ENCODE measurements at places on chromosomes 2 and 18. TPM values are rescaled to one million over a fixed set of nuclear protein-coding genes. Genes with fewer than 3 reads are reported as not detected.

DNA sequence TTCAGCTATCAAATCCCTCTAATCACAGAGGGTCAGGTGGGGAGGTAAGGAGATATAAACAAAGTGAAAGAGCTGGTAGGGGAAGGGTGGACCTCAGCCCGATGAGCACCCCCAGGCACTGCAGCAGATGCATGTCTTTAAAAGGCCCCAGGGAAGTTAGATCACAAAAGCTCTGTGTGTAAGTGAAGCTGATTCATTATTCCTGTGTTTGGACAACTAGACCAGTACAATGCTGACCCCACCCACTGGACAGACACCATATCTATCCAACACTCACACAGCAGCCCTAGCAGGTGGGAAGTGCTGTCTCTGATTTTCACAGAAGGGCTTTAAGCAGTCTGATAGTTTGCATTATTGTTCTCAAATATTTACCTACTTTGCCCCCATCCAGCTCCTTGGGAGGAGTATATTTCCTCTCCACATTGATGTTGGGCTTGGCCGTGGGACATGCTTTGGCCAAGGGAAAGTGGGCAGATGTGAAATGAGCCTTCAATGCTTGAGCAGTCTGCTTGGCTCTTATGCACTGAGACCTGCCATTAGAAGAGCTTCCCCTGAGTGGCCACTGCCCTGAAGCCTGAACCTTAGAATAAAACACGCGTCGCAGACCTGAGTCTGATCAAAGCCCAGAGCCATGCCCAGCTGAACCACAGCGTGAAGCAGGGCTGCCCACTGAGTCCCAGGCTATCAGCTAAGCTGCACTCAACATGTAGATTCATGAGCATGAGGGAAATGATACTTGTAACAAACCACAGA is 111.4 kb downstream of the COPS8 start:
- DNase-seq: no peak
- H3K4me3 ChIP-seq: no peak overlapping the region
- H3K36me3 ChIP-seq: no peaks in the 10 kb centered on the region
- no peaks in the 10 kb centered on the region for H3K4me1 ChIP-seq
- peaks cover 8% of the 10 kb centered on the region for H3K27me3 ChIP-seq
- no peak overlapping the region for H3K27ac ChIP-seq

- peaks cover 5% of the 10 kb centered on the region for H3K4me1 ChIP-seq
- no peaks in the 10 kb centered on the region for H3K36me3 ChIP-seq
- peak within 1 kb of the TSS; percentile 38 for H3K4me3 ChIP-seq
- DNase-seq: peak; percentile 85
Observed at GRCh38 chr2:229714080-229714735, at the start of gene DNER. Gene DNER (minus strand): TSS chr2:229714555. CDS start chr2:229714423, 132 bp downstream.

Gene SLC23A3
- total RNA-seq: 1.8 TPM

Gene CACNB4
- total RNA-seq: 0.31 TPM

DNA sequence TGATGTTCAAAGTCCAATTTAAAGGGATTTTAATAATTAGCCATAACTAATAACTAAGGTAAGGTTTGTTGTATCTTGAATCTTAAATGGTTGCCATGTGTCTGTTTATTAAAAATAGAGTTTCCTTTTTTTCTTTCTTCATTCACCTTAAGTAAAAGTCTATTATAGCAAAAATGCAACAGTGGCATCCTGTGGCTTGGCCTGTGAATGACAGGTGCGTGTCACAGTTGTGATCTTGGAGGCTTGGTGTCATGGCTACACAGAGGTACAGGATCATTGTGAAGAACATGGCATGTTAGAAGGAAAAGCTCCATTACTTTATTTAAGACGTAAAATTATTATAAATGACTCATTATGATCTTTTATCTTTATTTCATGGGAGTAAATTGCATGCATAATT is 246.1 kb downstream of the BCL2 start:
- no peak overlapping the region for H3K4me3 ChIP-seq
- peaks cover 33% of the 10 kb centered on the region for H3K27me3 ChIP-seq
- H3K36me3 ChIP-seq: no peaks in the 10 kb centered on the region
- DNase-seq: peak; percentile 73
- H3K4me1 ChIP-seq: peaks cover 9% of the 10 kb centered on the region
- no peak overlapping the region for H3K27ac ChIP-seq

All from activated CD4-positive, alpha-beta T cell treated with anti-CD3 and anti-CD28 coated beads, Interleukin-2, amount 10 ng/mL, durations not matched to agents 24 days and 14 days (primary cell).